ENCODE measurements at places on chromosomes 1 and 21. TPM values are rescaled to one million over a fixed set of nuclear protein-coding genes. Genes with fewer than 3 reads are reported as not detected.

The QSOX1 gene
- total RNA-seq: 19.7 TPM

The NBPF10 gene
- 1.7 TPM for total RNA-seq

The NGF gene
- not detected for total RNA-seq

The KRTAP6-1 gene
- total RNA-seq: not detected

The LCE1C gene
- total RNA-seq: not detected

The RNU1-3 gene
- 3,650 TPM for total RNA-seq

The SPRR2B gene
- total RNA-seq: not detected

The FASLG gene
- 3.0 TPM for total RNA-seq

The CD1E gene
- not detected for total RNA-seq

The ZNF692 gene
- total RNA-seq: 55.2 TPM

The DENND1B gene
- total RNA-seq: 14.4 TPM

The FCN3 gene
- total RNA-seq: 0.26 TPM

The PLEKHN1 gene
- total RNA-seq: 7.3 TPM

The SLC16A4 gene
- 0.70 TPM for total RNA-seq
